Activated T-helper 2 cell treated with anti-CD3 and anti-CD28 coated beads, Interferon-gamma antibody, Interleukin-2, Interleukin-4, amounts not matched to agents 10 μg/mL and 5 μg/mL and 100 μg/mL, durations not matched to agents 14 hours and 24 hours and 36 hours (primary cell): ENCODE measurements at places on chromosomes 5 and 9. TPM values are rescaled to one million over a fixed set of nuclear protein-coding genes. Genes with fewer than 3 reads are reported as not detected.

The MSX2 gene
- not detected in 2 replicates for total RNA-seq

The LCN1 gene
- total RNA-seq, result not detected in 2 replicates

The LMBRD2 gene
- total RNA-seq, result 9.3 and 11.6 TPM in 2 replicates

The BTNL3 gene
- total RNA-seq, result not detected in 2 replicates

The MIER3 gene
- 24.1 and 28.3 TPM in 2 replicates for total RNA-seq

The ACER2 gene
- total RNA-seq, result 1.0 and 1.3 TPM in 2 replicates

The EMB gene
- total RNA-seq, result 77.6 and 78.6 TPM in 2 replicates

The CHMP5 gene
- total RNA-seq, result 54.5 and 57.6 TPM in 2 replicates

The ERBIN gene
- total RNA-seq, result 38.8 and 39.3 TPM in 2 replicates

The ARID3C gene
- 0.14 and 0.21 TPM in 2 replicates for total RNA-seq

The TRIM14 gene
- total RNA-seq, result 37.7 and 41.5 TPM in 2 replicates

The MTAP gene
- 66.6 and 79.9 TPM in 2 replicates for total RNA-seq

The DENND4C gene
- 19.0 and 25.0 TPM in 2 replicates for total RNA-seq

The MAN1B1 gene
- total RNA-seq, result 47.5 and 52.2 TPM in 2 replicates

The WNT8A gene
- not detected in 2 replicates for total RNA-seq

The GNAQ gene
- total RNA-seq, result 28.6 and 34.3 TPM in 2 replicates

The PLAC8L1 gene
- 0.71 and 0.74 TPM in 2 replicates for total RNA-seq

The PCSK5 gene
- total RNA-seq, result 1.5 TPM in 2 replicates

The PCDHA9 gene
- total RNA-seq, result not detected in 2 replicates

The C9 gene
- total RNA-seq, result not detected in 2 replicates

The TRMO gene
- 13.4 and 15.3 TPM in 2 replicates for total RNA-seq

The SLC34A3 gene
- not detected in 2 replicates for total RNA-seq

The SLC6A18 gene
- not detected in 2 replicates for total RNA-seq

The SH3RF2 gene
- total RNA-seq, result 0.21 and 0.57 TPM in 2 replicates

The LCN15 gene
- not detected in 2 replicates for total RNA-seq

The ZFP37 gene
- 0.21 and 0.30 TPM in 2 replicates for total RNA-seq

The MTMR12 gene
- total RNA-seq, result 22.7 and 23.5 TPM in 2 replicates
